ENCODE measurements at places on chromosomes 2 and 18.
A peak's percentile ranks its signal among the peaks of the same experiment; 100 is the strongest.

GRCh38 chr2:240397542-240397916 lies 37.9 kb upstream of the GPC1 start:
- DNase-seq = no peak

- DNase-seq = no peak
These were observed 305.2 kb downstream of the ETAA1 start for GRCh38 chr2:67702284-67702683.

DNA sequence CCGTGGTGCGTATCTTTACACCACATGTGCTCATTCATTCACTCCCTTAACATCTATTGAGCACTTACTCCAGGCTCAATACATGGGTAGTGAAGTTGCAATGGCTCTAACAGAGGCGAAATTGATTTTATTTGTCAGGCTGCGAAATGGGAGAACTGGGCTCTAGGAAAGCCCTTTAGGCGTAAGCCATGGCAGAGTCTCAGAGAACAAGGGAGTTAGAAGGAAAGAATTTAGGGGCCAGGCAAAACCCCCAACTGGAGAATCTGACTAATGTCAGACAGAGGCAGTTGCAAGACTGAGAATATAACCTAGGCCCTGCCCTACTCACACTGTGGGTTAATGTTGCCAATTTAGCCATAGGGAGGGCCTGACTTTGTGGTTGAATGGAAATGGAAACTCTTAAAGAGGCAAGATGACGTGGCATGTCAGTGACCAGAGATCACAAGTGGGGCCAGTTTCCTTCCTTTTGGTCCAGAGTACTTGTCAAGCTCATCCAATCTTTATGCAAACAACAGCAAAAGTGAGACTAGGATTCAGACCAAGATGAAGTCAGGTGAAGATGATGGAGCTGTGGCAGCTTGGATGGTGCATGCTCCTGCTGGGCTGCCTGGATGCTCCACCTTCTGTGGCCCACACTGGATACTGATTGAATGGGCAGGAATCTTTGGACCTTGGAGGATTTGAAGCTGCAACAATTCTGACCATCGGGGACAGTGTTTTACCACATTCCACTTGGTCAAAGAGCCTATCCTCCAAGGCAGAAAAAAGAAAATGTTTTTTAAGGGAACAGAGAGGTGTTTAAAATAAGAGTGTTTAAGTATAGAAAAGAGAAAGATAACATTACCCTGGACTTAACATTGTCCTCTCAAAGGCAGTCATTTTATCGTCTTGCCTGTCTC lies 92.2 kb downstream of the CAPN13 start:
- DNase-seq = no peak

GRCh38 chr2:176872406-176872805 lies 340.2 kb upstream of the HNRNPA3 start:
- DNase-seq = no peak

- peak; percentile 18 for DNase-seq
These were observed 39.4 kb upstream of the SMAD2 start for GRCh38 chr18:47969816-47970215.

- DNase-seq = no peak
These were observed 144.0 kb downstream of the ZRANB3 start for GRCh38 chr2:135386993-135387392.

DNA sequence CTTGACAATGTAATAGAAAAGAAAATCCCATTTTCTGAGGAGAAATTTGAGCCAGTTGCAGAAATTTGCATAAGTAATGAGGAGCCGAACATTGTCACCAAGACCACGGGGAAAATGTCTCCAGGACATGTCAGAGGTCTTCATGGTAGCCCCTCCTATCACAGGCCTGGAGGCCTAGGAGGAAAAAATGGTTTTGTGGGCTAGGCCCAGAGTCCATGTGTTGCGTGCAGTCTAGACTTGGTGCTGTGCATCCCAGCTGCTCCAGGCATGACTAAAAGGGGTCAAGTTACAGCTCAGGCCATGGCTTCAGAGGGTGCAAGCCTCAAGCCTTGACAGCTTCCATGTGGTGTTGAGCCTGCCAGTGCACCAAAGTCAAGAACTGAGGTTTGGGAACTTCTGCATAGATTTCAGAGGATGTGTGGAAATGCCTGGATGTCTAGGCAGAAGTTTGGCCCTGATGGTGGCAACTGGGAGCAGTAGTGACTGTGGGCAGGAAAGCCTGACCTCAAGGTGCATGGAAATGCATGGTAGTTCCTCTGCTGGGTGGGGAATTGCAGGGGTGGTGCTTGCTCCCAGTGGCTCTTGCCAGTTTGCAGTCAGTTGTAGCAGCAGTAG lies 41.9 kb upstream of the CCDC195 start:
- DNase-seq = no peak

- peak; percentile 3 for DNase-seq
These were observed 125.8 kb upstream of the MYO3B start for GRCh38 chr2:170052151-170052550.

- peak; percentile 57 for DNase-seq
These were observed 16.2 kb downstream of the DOCK10 start for GRCh38 chr2:225025917-225026571.

DNA sequence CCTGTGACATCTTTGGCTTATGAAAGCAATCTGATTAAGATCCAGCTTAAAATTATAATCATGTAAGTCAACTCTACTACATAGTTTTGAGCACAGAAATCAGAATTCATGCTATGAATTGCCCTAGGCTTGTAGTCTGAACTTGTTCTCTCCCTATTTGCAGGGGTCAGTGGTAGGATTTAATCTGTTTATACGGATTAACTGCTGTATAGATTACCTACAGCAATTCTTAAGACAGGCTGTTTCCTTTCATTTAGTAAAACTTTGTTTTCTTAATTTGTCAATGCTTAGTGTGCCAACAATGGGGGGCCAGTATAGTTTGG lies 287.9 kb downstream of the PDE11A start:
- DNase-seq = no peak
